ENCODE measurements at places on chromosomes 4 and X.

GRCh38 chrX:55754861-55755294 is 37.3 kb downstream of the RRAGB start:
- no peak for DNase-seq

- DNase-seq: no peak
Measured at GRCh38 chr4:82171531-82172155, 202.1 kb downstream of the HNRNPD start.

- no peak for DNase-seq
Measured at GRCh38 chr4:47065051-47065481, 33.7 kb downstream of the GABRB1 start.

- no peak for DNase-seq
Measured at GRCh38 chrX:95628796-95629195, 1055.8 kb upstream of the DIAPH2 start.

- no peak for DNase-seq
Measured at GRCh38 chrX:43225626-43226328, 430.3 kb upstream of the MAOA start.

DNA sequence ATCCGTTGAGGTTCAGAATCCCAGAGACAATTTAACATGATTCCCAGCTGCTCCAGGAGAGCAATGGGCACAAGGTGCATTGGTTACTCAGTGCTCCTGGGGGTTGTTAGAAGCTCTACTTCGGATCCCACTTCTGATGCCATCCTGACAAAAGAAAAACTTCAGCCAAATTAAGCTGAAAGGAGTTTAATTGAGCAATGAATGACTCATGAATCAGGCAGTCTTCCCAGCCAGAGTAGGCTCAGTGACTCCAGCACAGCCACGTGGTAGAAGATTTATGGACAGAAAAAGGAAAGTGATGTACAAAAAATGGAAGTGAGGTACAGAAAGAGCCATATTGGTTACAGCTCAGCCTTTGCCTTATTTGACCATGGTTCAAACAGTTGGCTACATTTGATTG is 95.7 kb downstream of the PWWP3B start:
- no peak for DNase-seq

GRCh38 chr4:17561195-17561909 is 15.6 kb upstream of the LAP3 start:
- DNase-seq: no peak

All from cerebellar nuclear complex (tissue), 1 donor.